ENCODE measurements at places on chromosomes 4 and X.

- no peak for DNase-seq
Observed at GRCh38 chr4:35175487-35175886, 1068.8 kb downstream of the ARAP2 start.

DNA sequence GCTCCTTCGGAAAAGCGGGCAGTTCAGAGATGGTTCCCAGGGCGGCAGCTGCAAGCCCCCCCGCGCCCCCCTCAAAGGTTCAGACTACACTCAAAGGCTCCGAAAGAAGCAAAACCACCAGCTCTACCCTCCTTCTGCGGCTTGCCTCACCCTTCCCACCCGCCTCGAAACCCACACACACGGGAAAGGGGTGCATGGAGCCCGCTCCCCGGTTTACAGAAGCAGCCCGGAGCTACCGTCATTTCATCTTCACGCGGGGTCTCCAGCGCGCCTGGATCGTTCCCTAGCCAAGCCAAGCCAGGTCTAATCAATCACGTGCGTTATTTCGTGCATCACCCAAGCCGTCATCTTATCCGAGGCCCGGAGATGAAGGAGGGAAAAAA is 1.2 kb downstream of the NLGN4X start:
- DNase-seq = no peak

GRCh38 chr4:6426571-6427438 is 45.6 kb downstream of the PPP2R2C start:
- DNase-seq = no peak

GRCh38 chr4:138492176-138492575 is 250.0 kb upstream of the SLC7A11 start:
- no peak for DNase-seq

DNA sequence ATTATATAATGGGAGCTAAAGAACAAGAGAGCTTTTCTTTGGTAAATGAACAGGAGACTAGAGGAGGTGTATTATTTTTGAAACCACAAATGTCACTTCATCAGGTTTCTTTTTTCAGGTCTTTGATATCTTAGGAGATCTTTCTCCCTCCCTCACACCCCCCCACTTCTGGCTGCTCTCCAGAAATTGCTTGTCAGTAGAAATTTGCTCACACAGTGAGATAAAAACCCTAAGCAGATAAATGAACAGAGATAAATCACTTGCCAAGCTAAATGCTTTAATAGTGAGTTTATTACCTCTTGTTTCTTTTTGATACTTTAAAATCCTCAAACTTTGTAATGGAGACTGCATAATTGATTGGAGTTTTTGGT is 421.2 kb upstream of the TENM3 start:
- DNase-seq = no peak

GRCh38 chr4:188728359-188728758 is 589.1 kb downstream of the TRIML1 start:
- no peak for DNase-seq
